ENCODE measurements at places on chromosomes 4 and X.

- DNase-seq: no peak
Observed at GRCh38 chr4:53313510-53313909, 52.4 kb downstream of the SCFD2 start.

GRCh38 chr4:173518425-173519102 lies 11.5 kb downstream of the HAND2 start:
- no peak for DNase-seq

- DNase-seq: no peak
Observed at GRCh38 chr4:141023051-141023450, 110.2 kb downstream of the RNF150 start.

DNA sequence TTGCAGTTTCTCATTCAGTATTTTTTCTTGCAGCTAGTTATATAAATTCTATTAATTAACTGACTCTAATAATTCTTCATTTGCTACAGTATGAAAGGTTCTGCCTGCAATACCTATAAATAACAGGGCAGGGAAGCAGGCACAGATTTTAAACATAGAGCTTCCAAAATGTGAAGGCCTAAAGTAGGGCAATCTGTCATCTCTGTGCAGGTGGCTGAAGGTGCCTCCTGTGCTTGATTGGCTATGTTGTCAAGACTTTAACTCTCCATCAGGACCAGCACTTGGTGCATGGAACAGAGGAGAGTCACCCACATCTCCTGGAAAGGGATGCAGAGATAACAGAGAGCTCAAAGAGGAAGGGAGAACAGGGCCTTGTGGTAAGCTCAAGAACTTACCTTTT lies 75.2 kb upstream of the TSPAN5 start:
- DNase-seq: no peak

- peak; percentile 30 for DNase-seq
Observed at GRCh38 chrX:47634871-47635575, 5.3 kb upstream of the CFP start.

DNA sequence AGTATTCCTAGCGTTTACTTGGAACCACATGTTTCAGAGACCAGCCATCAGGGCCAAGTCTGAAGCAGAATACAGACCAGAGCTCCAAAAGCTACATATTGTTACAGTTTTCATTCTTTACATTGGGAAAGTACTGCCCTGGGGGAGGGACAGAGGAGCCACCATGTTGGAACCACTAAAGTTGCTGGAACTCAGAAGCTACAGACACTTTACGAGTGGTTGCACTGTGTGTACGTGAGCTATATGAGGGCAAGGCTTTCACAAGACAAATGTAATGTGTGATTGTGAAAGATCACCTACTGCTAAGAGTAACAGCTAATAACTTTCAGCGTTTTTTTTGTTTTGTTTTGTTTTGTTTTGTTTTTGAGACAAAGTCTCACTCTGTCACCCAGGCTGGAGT lies 11.7 kb downstream of the GPC3 start:
- no peak for DNase-seq

DNA sequence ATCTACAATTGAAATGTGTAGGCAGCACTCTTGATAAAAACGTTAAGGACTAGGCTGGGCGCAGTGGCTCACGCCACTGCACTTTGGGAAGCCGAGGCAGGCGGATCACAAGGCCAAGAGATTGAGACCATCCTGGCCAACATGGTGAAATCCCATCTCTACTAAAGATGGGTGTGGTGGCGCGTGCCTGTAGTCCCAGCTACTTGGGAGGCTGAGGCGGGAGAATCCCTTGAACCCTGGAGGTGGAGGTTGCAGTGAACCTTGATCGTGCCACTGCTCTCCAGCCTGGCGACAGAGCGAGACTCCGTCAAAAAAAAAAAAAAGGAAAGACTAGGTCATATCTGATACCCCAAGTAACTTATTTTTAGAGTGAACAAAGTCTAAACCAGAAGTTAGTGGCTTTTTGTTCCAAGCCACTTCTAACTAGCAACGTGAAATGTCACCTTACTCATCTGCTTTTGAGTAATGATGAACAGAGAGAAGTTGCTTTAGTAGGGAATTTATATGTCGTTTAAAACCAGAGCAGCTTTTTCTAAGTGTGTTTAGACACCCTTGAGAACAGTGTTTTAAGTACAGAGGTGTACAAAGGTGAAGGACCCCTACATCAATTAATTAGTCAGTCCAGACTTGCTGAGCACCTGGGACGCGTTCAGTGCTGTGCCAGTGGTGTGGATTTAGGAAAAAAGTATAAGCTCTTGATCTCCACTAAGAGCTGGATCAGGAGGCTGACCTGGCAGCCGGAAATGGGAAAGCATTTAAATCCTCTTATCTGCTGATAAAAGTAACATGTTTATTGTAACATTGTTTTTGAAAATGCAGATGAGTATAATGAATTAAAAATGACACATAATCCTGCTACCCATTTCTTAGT lies 23.5 kb downstream of the SPRY1 start:
- no peak for DNase-seq

DNA sequence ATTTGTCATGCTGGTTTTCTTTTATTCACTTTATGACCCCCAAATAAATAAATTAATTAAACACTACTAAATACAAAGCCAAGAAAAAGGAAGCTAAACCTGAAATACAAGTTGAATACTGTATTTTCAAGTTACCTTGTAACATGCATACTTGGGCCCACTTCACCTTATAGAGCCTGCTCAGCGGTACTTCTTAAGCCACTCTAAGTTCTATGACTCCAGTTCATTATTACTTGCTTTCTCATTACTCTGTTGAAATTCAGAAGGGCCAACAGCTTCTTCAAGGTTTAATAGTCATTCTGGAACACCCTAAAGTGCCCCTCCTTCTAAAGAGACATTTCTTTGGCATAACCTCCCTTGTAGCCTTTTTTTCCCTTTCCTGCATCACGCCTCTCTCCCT lies 844.5 kb downstream of the RPA4 start:
- no peak for DNase-seq

DNA sequence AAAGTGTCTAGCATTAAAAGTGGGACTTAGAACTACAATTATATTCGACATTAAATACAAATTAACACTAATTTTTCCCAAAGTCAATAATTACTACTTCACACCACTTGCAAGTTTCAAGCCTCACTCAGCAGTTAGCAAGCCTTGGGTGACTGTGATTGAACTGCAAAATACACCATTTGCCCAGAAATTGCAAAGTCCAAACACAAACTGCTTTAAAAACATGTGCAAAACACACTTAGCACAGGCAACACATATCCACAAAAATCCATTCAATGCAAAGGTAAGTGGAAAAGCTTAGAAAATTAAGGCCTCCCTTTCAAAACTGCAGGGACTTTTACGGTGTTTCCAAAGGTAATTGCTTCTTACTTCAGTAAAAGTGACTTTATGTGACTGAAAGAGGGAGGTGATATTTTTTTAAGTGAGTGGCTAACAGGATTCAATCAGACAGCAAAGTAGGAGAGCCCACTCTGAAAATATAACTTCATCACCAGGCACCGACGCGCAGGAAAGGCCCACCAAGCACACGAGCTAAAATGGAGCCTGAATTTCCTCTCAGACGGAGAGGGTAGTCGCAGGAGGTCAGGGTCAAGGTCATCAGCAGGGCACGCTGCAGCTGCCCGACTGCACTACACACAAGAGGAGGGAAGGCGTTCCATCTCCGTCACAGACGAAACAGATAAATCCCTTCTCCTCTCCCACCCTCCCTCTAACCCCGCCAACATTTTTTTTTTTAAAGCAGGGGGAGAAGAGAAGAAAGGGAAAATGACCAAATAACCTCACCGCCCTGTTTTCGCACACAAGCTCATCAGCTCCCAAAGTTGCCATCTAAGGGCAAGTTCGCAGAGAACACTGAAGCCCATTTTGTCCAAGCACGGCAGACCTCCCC lies 3.1 kb downstream of the ZNF827 start:
- peak; percentile 19 for DNase-seq

GRCh38 chrX:56783450-56783831 lies 54.4 kb downstream of the NBDY start:
- DNase-seq: no peak

- DNase-seq: no peak
Observed at GRCh38 chr4:109462297-109462696, 28.7 kb downstream of the SEC24B start.

DNA sequence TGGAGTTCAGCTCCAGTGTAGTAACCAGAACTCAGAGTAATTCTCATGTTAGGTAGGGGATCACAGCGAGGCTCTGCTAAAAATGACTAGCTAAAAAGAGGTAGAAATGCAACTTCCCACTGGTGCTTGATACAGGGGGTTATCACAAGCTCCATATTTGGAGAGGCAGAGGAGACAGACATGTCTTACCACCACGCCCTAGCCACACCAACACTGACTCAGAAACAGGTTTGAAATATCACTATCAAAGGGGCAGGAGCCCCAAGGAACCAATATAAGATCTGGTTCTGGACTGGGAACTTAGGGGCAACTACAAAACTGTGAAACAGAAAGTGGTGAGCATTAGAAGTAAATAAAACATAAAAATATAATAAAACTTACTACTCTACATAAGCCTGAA lies 62.9 kb downstream of the IQCM start:
- DNase-seq: no peak

DNA sequence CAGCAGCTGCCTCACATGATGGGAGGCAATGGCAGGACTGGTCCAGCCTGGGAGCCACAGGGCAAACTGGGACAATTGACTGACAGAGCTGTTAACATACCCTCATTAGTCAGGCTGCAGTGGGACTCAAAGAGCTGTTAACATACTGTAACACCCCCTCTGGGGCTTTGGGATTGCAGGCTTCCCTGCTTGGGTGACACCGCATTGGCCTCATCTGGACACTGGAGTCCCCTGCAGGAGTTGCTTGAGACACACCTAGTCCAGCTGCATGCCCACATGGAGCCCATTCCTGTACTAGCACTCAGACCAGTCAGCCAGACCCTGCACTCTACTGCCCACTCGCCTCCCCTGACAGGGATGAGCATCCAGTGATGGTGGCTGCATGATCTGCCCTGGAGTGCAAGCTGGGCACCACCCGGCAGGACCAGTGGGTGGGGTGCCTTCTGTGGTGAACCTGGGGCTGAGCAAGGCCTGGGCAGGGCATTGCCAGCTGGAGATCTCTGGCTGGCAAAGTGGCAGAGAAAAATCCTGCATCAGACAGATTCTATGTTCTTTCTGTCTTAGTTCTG lies 138.8 kb downstream of the DTHD1 start:
- no peak for DNase-seq

DNA sequence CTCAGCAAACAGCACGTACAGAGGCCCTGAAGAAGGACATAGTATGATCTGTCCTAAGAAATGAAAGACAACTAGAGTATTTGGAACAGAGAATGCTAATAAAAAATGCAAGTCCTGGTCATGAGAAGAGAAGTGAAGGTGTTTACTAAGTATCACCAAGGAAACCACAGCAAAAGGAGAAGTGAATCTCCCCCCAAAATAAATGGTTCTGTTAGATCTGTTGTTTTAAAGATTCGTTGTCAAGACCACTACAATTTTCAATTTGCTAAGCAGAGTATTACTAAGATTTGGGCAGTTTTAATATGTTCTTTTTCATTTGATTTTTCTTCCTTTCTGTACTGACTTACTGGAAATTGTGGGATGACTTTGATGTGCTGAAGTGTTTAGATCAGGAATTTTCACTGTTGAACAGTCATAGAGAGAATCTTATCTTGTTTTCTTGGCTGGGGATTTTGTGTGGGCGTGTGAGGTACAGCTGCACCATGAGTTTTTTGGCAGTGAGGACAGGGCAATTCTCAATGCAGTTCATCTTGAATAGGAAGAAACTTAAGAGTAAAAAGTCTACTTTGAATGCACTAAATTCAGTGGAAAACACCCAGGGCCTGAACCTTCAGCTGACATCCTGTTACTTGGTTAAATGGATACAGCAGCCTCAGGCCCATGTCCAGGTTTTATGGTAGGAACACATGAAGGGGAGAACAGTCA lies 132.2 kb downstream of the STIM2 start:
- DNase-seq: peak; percentile 63

DNA sequence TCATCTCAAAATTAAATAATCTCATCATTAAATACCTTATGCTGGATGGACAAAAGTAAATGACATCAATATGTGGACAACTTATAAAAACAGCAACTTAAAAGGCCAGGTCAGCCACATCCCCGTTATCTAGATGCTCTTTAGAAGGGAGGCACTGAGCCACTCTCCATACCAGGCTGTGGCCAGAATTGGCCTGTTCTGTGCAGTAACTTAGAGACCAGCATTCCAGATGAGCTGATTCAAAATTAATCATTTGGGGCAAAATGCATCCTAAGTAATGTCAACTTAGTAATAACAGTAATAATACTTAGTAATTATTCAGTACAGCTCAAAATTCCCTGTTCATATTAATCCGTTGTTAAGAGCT lies 373.6 kb downstream of the FBXW7 start:
- no peak for DNase-seq

DNA sequence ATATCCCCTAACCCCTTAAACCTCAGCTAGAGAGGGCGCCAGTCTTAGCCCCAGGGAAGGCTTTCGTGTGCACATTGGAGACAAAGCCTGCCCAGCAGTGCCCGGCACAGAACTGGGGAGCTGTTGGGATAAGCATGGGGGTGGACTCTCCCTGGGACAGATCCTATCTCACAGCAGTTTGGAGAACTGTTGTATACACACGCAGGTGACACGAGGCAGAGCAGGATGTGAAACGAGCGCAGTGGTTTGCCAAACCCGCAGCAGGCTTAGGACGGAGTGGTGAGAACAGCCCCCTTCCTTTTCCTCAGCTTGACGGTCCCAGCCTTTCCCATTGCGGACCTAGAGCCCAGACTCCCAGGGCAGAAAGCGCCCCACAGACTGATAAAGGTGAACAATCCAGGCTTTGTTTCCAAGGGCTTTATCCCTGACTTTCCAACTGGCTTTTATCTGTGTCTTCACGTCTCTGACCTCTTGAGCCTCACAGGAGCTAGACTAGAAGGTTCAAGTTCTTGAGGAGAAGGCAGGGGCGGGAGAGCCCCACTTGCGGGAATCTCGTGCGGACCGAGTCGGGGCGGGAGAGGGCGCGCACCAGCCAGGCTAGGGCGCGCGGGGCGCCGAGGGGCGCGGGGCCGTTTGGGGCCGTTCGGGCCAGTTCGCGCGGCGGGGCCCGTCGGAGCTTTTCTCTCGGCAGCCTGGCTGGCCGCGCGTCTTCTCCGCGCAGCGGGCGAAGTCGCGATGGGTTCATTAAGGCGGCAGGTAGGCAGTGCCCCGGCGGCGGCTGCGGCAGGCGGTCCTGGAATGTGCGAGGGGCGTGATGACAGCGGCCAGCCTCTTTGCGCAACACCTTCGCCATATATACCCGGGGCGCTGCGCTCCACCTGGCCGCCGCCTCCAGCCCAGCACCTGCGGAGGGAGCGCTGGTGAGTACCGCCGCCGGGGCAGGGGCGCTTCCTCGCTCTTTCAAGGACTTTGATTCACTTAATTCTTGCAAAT lies at the start of gene SLC34A2:
SLC34A2 (plus strand) TSS at position 881 of the 993 bp plus-strand sequence. CDS start 6,650 bp downstream, outside the sequence.
- peak; percentile 4 for DNase-seq

GRCh38 chr4:48047421-48047844 lies 30.9 kb downstream of the NIPAL1 start:
- DNase-seq: peak; percentile 86

GRCh38 chr4:138912704-138913340 lies 102.8 kb upstream of the NOCT start:
- DNase-seq: no peak

GRCh38 chr4:36043901-36044300 lies 200.4 kb downstream of the ARAP2 start:
- DNase-seq: no peak

- no peak for DNase-seq
Observed at GRCh38 chrX:27444093-27444908, 18.8 kb downstream of the PPP4R3C start.
